Hematopoietic multipotent progenitor cell treated with erythropoietin and hydrocortisone succinate and interleukin-3 and kit ligand, for 15 days (in vitro differentiated cells): ENCODE measurements at places on chromosomes 13 and 19.

DNA sequence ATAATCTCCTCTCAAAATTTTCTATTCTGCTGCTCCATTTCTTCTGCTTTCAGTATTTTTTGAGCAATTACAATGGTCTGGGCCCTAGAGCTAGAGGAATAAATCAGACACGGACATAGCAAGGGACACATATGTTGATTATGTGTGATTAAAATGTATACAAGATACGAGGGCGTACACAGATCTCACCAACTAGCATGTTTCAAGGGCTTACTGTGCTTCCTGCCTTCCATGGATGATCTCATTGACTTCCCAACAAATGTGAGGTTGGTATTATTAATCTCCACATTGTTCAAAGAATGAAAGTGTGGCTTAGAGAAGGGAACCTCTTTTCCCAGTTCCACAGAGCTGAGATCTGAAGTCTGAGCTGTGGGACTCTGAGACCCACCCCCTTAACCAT is 9.1 kb downstream of the PLD3 start:
- no peak for DNase-seq

DNA sequence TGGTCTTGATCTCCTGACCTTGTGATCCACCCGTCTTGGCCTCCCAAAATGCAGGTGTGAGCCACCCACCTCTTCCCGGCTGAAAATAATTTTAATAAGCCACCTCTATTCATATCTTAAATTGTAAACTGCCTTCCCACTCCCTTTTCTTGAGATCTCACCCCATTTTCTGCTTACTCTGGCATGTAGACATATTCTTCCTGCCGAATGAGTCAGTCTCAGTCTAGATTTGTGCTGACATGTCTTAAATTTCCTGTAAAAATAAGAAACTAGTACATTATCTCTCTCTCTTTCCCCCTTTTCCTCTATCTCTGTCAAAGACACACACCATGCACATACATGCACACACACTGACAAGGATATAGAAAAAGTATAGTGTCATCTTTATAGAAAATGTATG is 60.9 kb downstream of the THSD1 start:
- DNase-seq = no peak

DNA sequence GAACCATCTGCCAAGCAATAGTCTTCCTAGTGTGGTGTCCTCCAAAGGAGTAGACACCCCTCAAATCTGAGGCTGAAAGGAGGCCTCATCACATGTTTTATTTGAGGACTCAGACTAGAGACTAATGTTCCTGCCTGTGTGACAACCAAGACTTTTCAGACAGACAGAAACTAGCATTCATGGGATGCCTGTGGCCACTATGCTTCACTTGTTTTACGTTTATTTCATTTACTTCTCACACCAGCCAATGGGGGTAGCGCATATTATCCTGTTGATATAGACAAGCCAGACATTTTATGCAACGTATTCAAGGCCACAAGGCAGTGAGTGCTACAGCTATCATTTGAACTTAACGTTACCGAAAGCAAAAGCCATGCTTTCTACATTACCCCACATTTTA is 391.7 kb upstream of the HTR2A start:
- DNase-seq = no peak

- no peak for DNase-seq
These were observed 33.3 kb upstream of the SCEL start for GRCh38 chr13:77502104-77502720.

GRCh38 chr13:29883941-29884518 is 33.6 kb upstream of the UBL3 start:
- no peak for DNase-seq

- DNase-seq = no peak
These were observed 112.6 kb downstream of the STARD13 start for GRCh38 chr13:33172911-33173310.

DNA sequence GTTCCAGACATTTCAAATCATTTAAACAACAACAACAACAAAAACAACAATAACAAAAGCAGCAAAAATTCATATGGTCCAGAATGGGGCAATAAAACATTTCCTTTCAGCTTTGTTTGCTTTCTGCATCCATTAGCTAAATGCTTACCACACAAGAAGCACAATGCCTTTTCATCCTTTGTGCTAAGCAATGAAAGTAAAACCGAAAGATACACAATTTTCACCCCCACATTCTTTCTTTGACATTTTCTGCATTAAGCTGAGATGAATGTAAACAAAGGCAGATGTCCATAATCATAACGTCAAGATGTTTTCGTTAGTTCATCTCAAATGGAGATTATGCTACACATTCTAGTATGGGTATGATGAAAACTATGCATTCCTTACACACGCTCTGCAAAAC is 568.5 kb downstream of the SLITRK6 start:
- no peak for DNase-seq

- peak; percentile 27 for DNase-seq
These were observed 471 bp upstream of the INSR start for GRCh38 chr19:7294558-7295212.

GRCh38 chr13:21330126-21330861 is 128.8 kb downstream of the ZDHHC20 start:
- DNase-seq = no peak

GRCh38 chr19:35419046-35419445 is 29.0 kb upstream of the FFAR2 start:
- no peak for DNase-seq

DNA sequence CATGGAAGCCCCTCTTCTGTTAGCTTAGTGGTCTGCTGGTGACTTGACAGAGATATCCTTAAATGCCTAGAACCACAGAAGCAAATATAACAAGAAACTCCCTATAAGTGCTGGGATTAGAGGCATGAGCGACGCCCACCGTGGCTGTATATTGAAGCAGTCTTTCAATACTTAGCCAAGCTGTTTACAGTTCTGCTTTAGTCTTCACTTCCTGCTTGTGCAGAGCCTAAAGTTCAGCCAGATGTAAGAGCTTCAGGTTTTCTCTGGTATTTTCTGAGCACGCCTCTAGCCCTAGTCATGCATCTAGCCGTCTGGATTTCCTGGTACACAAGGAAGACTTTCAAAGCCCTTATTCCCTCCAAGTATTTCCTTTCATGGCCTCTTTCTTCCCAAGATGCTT is 28.5 kb downstream of the TRPM4 start:
- no peak for DNase-seq

- no peak for DNase-seq
These were observed 53.4 kb downstream of the LATS2 start for GRCh38 chr13:21008026-21008425.

DNA sequence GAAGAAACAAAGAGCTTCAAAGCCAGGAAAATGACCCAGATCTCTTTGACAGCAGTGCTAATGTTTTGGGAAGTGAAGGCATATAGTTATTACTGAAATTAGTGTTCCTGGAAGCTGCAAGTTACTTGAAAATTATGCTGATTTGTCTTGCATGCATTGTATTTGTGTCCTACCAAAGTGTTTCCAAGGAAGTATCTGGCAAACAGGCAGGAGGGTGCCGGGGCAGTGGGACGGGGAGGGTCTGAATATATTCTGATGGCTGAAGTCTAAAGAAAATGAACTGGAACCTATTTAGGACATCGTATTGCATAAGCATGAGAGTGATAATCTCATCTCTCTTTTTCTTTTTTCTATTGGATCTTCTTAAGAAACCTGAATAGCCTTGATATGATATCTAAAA is 9.0 kb downstream of the RNASEH2B start:
- no peak for DNase-seq
